ENCODE measurements at places on chromosomes 2 and 18. TPM values are rescaled to one million over a fixed set of nuclear protein-coding genes. Genes with fewer than 3 reads are reported as not detected.

LHCGR gene
- 1.7 TPM for total RNA-seq

LRATD1 gene
- 5.0 TPM for total RNA-seq

DNAJC5G gene
- total RNA-seq: 2.0 TPM

SERPINB4 gene
- not detected for total RNA-seq

CERKL gene
- total RNA-seq: not detected

STPG4 gene
- total RNA-seq: not detected

RIT2 gene
- total RNA-seq: not detected

- no peaks in the 10 kb centered on the region for H3K27me3 ChIP-seq
- peak; percentile 23 for DNase-seq
- H3K27ac ChIP-seq: no peak overlapping the region
- no peaks in the 10 kb centered on the region for H3K36me3 ChIP-seq
These were observed 84.8 kb downstream of the ACAA2 start for GRCh38 chr18:49728542-49728941.

- H3K4me1 ChIP-seq: no peaks in the 10 kb centered on the region
- no peaks in the 10 kb centered on the region for H3K27me3 ChIP-seq
- no peak for DNase-seq
- no peaks in the 10 kb centered on the region for H3K36me3 ChIP-seq
These were observed 432.8 kb upstream of the LRRTM4 start for GRCh38 chr2:77954931-77955330.

GRCh38 chr2:8456151-8457091, 225.4 kb upstream of the ID2 start:
- DNase-seq: no peak
- H3K36me3 ChIP-seq: no peaks in the 10 kb centered on the region
- H3K27me3 ChIP-seq: no peaks in the 10 kb centered on the region
- peaks cover 3% of the 10 kb centered on the region for H3K4me1 ChIP-seq
- no peak overlapping the region for H3K27ac ChIP-seq
- no peak overlapping the region for H3K4me3 ChIP-seq

DNA sequence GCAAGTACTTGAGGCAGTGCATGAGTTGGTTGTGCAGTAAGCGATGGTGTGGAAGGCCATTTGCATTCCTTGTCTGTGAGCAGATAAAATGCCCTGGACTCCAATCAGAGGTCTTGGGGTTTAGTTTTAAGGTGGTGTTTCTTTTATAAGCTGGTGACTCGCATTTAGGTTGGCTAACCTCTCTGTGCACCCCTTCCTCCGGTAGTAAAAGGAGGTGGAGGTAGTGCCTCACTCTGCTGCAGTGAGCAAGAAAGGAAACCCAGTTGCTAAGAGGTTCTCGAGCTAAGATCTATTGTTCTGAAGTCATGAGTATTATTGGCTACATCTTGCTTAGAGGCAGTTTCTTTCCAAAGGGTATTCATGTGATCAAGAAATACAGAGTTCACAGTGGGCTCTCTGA, 74.3 kb upstream of the EML6 start:
- DNase-seq: no peak
- H3K36me3 ChIP-seq: no peaks in the 10 kb centered on the region
- no peak overlapping the region for H3K27ac ChIP-seq
- peaks cover 5% of the 10 kb centered on the region for H3K4me1 ChIP-seq
- H3K27me3 ChIP-seq: no peaks in the 10 kb centered on the region

GRCh38 chr2:207182911-207183310, 17.2 kb upstream of the KLF7 start:
- no peaks in the 10 kb centered on the region for H3K36me3 ChIP-seq
- no peaks in the 10 kb centered on the region for H3K27me3 ChIP-seq
- H3K4me1 ChIP-seq: no peaks in the 10 kb centered on the region
- no peak overlapping the region for H3K27ac ChIP-seq
- DNase-seq: no peak

DNA sequence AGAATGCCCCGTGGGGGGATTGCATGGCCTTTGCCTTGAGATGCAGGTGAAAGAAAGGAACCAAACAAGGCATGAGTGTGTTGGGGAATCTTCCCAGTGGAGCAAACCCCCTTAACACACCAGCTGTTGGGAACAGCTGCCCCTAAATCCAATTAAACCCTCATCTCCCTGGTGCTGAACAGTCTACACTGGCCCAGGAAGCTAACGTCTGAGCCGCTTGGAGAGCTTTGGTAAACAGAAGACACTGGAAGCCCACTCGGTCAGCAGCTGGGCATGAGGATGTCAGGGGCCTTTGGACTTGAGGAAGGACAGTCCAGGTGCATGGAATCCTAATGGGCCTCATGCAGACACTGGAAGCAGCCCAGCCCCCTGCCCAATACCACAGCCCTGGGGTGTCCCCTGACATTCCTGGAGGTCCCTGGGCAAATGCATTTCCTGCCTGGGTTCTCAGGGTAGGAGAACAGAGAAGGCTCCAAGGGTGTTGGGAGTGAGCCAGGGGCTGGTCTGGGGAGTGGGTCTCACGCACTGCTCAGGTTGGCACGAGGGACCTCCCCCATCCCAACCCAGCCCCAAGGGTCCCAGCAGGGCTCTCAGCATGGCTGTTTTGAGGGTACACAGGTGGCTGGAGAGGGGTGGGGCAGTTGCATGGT, 37.7 kb downstream of the GBX2 start:
- no peaks in the 10 kb centered on the region for H3K4me1 ChIP-seq
- H3K27ac ChIP-seq: no peak overlapping the region
- H3K36me3 ChIP-seq: no peaks in the 10 kb centered on the region
- H3K27me3 ChIP-seq: no peaks in the 10 kb centered on the region
- no peak for DNase-seq

DNA sequence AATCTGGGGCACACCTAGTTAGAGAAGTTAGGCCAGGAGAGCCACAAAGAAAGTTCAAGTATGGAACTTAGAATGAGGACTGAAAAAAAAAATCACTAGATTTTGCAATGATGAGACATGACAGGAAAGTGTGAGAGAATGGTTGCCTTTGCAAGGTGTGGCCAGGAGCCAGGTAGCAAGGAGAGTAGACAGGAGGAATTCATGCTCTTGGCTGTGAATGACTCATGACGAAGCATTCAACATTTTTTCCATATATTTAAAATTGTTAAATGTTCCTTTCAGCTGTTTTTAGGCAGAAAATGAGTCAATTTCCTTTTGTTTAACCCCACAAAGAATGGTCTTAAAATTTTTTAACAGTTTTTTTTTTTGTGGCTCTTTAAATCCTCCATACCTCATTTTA, 636.9 kb downstream of the PLCL1 start:
- no peaks in the 10 kb centered on the region for H3K27me3 ChIP-seq
- H3K4me3 ChIP-seq: no peak overlapping the region
- H3K36me3 ChIP-seq: no peaks in the 10 kb centered on the region
- H3K4me1 ChIP-seq: no peaks in the 10 kb centered on the region

DNA sequence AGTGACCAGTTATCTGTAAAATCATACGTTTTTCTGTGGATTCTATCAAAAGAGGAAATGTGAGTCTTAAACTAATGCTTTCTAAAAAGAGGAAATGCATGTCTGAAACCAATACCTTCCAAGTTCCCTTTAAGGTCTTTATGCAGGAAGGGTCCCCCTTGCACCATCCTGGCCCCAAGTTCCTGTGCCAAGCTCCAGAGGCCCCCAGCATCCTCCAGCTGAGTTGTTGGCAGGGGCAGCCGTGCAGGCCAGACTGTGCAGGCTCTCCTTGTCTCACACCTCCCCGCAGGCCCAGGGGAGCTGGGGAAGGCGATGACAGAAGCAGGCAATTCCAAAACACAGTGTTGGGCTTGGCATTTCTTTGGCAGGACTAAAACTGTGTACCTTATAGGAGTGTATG, 39.2 kb downstream of the DPYSL5 start:
- no peak overlapping the region for H3K27ac ChIP-seq
- DNase-seq: no peak
- no peaks in the 10 kb centered on the region for H3K4me1 ChIP-seq
- H3K4me3 ChIP-seq: no peak overlapping the region

- no peaks in the 10 kb centered on the region for H3K27me3 ChIP-seq
- H3K36me3 ChIP-seq: peaks cover 12% of the 10 kb centered on the region
- H3K27ac ChIP-seq: peak overlapping the region; percentile 38
- no peak overlapping the region for H3K4me3 ChIP-seq
- peak; percentile 47 for DNase-seq
- H3K4me1 ChIP-seq: no peaks in the 10 kb centered on the region
These were observed 62.6 kb downstream of the NFATC1 start for GRCh38 chr18:79458131-79458838.

- no peaks in the 10 kb centered on the region for H3K36me3 ChIP-seq
- no peak for DNase-seq
- no peaks in the 10 kb centered on the region for H3K4me1 ChIP-seq
- H3K27me3 ChIP-seq: no peaks in the 10 kb centered on the region
- H3K4me3 ChIP-seq: no peak overlapping the region
- H3K27ac ChIP-seq: no peak overlapping the region
These were observed 618 bp upstream of the CHN1 start for GRCh38 chr2:175005733-175006264.

DNA sequence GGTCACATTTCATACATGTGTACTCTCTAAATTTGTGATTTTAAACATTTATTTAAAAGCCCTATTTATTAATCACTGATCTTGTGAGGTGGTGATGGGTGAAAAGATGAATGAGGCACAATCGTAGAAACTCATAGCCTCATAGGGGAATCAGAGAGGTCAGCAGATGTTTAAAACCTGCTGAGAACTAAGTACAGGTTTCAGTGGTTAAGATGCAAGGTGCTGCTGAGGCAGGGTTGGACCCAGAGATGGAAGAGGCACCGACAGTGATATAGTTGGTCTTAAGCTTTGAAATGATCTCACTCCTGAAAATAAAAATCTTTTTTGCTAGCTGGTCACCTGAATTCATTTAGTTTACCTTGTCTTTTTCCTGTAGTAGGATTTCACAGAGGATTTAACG, 49.6 kb downstream of the LINC00305 start:
- H3K27ac ChIP-seq: no peak overlapping the region
- no peaks in the 10 kb centered on the region for H3K27me3 ChIP-seq

DNA sequence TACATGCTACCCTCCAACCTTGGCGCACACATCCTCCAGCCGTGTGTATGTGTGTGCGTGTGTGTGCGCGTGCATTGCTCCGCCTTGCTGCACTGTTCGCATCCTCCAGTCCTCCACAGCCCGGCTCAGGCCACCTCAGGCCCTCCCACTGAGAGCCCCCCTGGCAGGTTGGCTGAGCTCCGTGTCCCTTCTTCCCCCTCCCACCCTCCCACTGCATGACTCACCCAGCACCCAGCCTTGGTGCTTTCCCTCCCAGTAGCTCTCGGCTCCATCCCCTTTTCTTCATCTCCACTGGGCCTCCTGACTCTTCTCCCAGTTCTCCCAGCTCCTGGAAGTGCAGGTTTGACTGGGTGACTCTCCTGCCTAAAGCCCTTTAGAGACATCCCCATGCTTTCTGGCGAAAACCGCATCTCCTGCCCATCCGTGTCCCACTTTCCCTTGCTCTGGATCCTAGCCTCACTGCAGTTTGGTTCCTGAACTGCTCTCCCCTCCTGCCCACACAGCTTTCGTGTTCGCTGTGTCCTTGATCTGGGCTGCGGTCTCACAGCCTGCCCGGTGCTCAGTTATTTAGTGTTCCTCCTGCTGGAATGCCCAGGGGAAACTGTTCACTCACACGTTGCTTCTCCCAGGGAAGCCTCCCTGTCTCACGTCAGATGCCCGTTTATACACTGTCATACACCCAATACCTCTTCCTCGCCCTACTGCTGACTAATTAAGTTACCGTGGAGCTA, 4.9 kb downstream of the TMEM177 start:
- H3K4me1 ChIP-seq: peaks cover 16% of the 10 kb centered on the region
- H3K27me3 ChIP-seq: no peaks in the 10 kb centered on the region
- H3K4me3 ChIP-seq: no peak overlapping the region
- H3K36me3 ChIP-seq: no peaks in the 10 kb centered on the region

GRCh38 chr18:39380186-39380725, 1814.7 kb upstream of the CELF4 start:
- H3K4me1 ChIP-seq: no peaks in the 10 kb centered on the region
- no peaks in the 10 kb centered on the region for H3K27me3 ChIP-seq
- DNase-seq: no peak
- no peak overlapping the region for H3K27ac ChIP-seq
- no peak overlapping the region for H3K4me3 ChIP-seq
